ENCODE measurements at places on chromosomes 5 and 9. TPM values are rescaled to one million over a fixed set of nuclear protein-coding genes. Genes with fewer than 3 reads are reported as not detected.
A peak's percentile ranks its signal among the peaks of the same experiment; 100 is the strongest.

Gene ADAMTSL1
- total RNA-seq = 1.5 TPM

- no peaks in the 10 kb centered on the region for H3K4me1 ChIP-seq
- H3K27me3 ChIP-seq = no peaks in the 10 kb centered on the region
- no peak overlapping the region for H3K4me3 ChIP-seq
- H3K36me3 ChIP-seq = no peaks in the 10 kb centered on the region
- no peak for DNase-seq
Observed at GRCh38 chr9:71209890-71210289, 88.5 kb upstream of the TRPM3 start.

DNA sequence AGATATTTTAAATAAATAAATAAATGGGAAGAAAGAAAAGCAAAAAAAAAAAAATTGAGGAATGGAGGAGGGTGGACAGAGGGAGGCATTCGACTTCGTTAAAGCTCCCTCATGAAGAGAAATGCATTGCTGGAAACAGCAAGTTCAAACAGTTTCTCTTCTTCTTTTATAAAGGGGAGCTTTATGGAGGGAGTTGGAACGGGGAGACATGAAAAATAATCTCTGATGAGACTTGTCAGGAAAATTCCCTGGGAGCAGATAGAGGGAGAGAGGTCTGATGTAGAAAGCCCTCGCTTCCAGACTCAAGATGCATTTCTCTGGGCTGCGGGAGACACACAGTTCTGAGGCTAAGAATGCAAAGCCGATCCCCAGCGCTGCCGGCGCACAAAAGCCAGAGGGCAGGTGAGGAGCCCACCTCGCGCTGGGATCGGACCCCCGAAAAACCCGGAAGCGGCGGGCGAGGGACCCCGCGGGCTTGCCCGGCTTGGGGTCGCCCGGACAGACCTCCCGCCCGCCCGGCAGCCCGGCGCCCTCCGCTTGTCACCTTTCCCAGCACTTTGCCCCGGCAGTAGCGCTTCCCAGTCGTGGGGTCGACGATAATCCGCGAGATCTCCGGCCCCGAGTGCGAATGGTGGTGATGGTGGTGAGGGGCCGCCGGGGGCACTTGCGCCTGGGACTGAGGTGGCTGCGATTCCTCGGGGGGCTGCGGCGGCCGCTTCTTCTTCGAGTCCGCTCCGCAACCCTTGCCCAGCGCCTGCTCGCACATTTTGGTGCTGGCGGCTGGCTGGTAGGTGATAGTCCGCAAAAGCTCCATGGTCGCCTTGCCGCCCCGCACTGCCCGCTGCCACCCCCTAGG lies 512 bp downstream of the PLK2 start:
- H3K4me3 ChIP-seq = peak overlapping the region; percentile 88
- peaks cover 45% of the 10 kb centered on the region for H3K4me1 ChIP-seq
- H3K27me3 ChIP-seq = no peaks in the 10 kb centered on the region
- peak; percentile 86 for DNase-seq

Gene FBN2
- 1,312 TPM for total RNA-seq

GRCh38 chr5:75551471-75551870 lies 39.8 kb downstream of the POLK start:
- H3K27me3 ChIP-seq = no peaks in the 10 kb centered on the region
- peak overlapping the region; percentile 50 for H3K27ac ChIP-seq
- no peak overlapping the region for H3K4me3 ChIP-seq
- DNase-seq = no peak
- peaks cover 7% of the 10 kb centered on the region for H3K4me1 ChIP-seq

DNA sequence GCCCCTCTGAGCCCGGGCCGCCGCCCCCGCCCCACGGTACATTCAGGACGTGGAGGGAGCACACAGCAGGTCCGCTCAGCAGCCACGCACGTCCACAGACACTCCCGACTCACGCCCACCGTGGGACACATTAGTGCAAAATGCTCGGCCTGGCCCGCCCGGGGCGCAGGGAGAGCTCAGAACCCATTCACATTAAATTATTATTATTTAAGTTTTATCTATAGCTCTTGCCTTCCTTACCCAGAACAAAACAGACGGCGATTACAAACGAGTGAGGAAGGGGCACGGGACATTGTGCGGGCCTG lies 47.5 kb upstream of the UBAC1 start:
- H3K27ac ChIP-seq = no peak overlapping the region
- no peak for DNase-seq
- no peaks in the 10 kb centered on the region for H3K27me3 ChIP-seq
- peaks cover 5% of the 10 kb centered on the region for H3K36me3 ChIP-seq

DNA sequence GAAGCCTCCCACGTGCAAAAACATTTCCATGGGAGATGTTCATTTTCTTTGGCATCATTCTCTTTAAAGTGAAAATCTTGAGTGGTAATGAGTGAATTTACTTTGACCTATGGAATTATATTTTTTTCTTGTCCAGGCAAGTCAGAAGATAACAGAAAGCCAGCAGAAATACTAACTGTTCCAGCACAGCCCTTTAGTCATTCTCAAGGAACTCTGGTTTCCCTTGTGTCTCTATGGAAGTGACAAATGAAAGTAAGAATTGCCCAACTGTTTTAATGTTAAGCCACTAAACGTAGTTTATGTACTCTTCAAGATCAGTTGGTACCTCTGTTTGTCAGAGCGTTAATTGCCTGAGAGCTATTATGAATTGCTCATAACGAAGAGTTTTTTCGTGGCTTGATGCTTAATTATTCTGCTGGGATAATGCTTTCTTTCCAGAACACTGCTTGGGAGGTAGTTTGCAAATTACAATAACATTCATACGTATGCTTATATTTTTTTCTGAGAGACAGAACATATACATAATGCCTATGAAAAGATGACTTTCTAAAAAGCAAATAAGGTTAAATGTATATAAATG lies 84.5 kb upstream of the CER1 start:
- no peaks in the 10 kb centered on the region for H3K4me1 ChIP-seq
- DNase-seq = no peak

DNA sequence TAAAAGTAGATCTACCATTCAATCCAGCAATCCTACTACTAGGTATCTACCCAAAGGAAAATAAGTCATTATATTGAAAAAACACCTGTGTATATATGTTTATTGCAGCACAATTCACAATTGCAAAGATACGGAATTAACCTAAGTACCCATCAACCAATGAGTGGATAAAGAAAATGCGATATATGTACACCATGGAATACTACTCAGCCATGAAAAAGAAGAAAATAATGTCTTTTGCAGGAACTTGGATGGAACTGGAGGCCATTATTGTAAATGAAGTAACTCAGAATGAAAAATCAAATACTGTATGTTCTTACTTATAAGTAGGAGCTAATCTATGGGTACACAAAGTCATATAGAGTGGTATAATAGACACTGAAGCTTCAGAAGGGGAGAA lies 63.4 kb upstream of the PITX1 start:
- DNase-seq = no peak
- H3K27me3 ChIP-seq = peaks cover 44% of the 10 kb centered on the region
- no peak overlapping the region for H3K27ac ChIP-seq
- no peak overlapping the region for H3K4me3 ChIP-seq

Gene HTR1A
- total RNA-seq = not detected

GRCh38 chr5:79518718-79519117 lies 4.8 kb upstream of the HOMER1 start:
- H3K4me3 ChIP-seq = no peak overlapping the region
- no peaks in the 10 kb centered on the region for H3K36me3 ChIP-seq
- H3K27ac ChIP-seq = no peak overlapping the region
- peaks cover 3% of the 10 kb centered on the region for H3K27me3 ChIP-seq

DNA sequence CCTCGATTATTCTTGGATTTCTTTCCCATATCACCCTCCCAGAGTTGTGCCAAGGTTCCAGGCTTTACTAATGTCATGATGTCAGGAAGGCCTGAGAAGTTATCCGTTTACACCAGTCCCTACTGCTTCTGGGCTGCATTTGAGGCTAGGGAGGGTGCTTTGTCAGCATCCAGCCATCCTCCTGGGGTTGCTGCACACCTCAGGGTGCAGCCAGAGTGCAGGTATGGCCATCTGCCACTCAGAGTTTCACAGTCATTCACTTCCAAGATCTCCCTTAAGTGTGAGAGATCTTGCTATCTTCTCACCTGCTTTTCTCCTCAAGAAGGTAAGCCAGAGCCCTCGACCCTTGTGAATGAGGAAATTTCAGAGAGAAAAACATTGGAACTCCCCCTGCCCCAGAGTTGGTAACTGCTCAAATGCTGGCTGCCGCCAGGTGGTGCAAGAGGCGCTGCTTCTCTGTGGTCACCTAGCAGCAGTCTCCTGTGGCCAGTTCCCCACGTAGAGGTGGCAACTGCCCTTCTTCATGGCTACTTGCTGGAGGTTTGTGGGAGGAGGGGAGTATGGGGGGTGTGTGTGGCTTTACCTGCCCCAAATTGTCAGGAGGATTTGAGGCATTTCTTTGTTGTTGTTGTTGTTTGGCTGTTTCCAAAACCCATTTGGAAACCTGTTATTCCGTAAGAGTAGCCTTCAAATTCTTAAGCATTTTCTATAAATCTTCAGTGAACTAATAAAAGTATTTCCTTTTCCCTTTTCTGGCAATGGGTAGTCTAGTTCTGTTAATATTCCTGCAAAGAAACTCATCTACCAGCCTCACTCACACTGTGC lies 259.6 kb upstream of the DMRT1 start:
- no peaks in the 10 kb centered on the region for H3K4me1 ChIP-seq
- H3K27me3 ChIP-seq = no peaks in the 10 kb centered on the region
- no peak overlapping the region for H3K4me3 ChIP-seq

- H3K27ac ChIP-seq = peak overlapping the region; percentile 23
- peaks cover 20% of the 10 kb centered on the region for H3K4me1 ChIP-seq
- DNase-seq = no peak
Observed at GRCh38 chr5:34728236-34728635, 72.1 kb downstream of the RAI14 start.

DNA sequence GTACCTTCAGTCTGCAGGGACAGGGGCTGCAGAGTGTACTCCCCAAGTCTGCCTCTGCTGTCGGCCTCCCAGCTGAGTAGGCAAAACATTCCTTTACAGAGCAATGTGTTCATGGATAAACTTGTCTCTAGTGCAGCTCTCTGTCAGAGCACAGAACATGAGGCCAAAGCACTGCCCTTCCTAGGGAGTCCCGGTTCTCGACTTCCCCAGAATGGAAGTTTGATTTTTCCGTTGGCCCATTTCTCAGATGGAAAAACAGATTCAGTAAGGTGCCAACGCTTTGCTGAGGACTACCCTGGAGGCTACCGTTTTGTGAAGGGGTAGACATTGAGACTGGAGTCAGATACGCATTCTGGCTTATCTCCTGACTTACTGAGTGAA lies 422 bp upstream of the TRIM32 start:
- peaks cover 46% of the 10 kb centered on the region for H3K4me1 ChIP-seq
- no peak for DNase-seq
- no peaks in the 10 kb centered on the region for H3K27me3 ChIP-seq
- H3K4me3 ChIP-seq = peak overlapping the region; percentile 93
- peak overlapping the region; percentile 65 for H3K27ac ChIP-seq
- no peaks in the 10 kb centered on the region for H3K36me3 ChIP-seq

Gene SPINK4
- not detected for total RNA-seq

- peaks cover 55% of the 10 kb centered on the region for H3K27me3 ChIP-seq
- peaks cover 12% of the 10 kb centered on the region for H3K4me1 ChIP-seq
- H3K36me3 ChIP-seq = no peaks in the 10 kb centered on the region
- H3K4me3 ChIP-seq = no peak overlapping the region
- DNase-seq = no peak
- H3K27ac ChIP-seq = no peak overlapping the region
Observed at GRCh38 chr9:13443346-13444244, 164.1 kb upstream of the MPDZ start.

Gene VPS13A
- 31.0 TPM for total RNA-seq

- no peak for DNase-seq
- H3K27ac ChIP-seq = peak overlapping the region; percentile 46
- H3K4me1 ChIP-seq = peaks cover 43% of the 10 kb centered on the region
- H3K27me3 ChIP-seq = no peaks in the 10 kb centered on the region
- no peak overlapping the region for H3K4me3 ChIP-seq
- peaks cover 3% of the 10 kb centered on the region for H3K36me3 ChIP-seq
Observed at GRCh38 chr9:121721058-121721350, 69.6 kb downstream of the DAB2IP start.

- no peaks in the 10 kb centered on the region for H3K27me3 ChIP-seq
- no peak overlapping the region for H3K27ac ChIP-seq
- no peak for DNase-seq
- H3K36me3 ChIP-seq = peaks cover 3% of the 10 kb centered on the region
- H3K4me1 ChIP-seq = peaks cover 18% of the 10 kb centered on the region
- no peak overlapping the region for H3K4me3 ChIP-seq
Observed at GRCh38 chr5:111863801-111864200, 106.8 kb upstream of the NREP start.

DNA sequence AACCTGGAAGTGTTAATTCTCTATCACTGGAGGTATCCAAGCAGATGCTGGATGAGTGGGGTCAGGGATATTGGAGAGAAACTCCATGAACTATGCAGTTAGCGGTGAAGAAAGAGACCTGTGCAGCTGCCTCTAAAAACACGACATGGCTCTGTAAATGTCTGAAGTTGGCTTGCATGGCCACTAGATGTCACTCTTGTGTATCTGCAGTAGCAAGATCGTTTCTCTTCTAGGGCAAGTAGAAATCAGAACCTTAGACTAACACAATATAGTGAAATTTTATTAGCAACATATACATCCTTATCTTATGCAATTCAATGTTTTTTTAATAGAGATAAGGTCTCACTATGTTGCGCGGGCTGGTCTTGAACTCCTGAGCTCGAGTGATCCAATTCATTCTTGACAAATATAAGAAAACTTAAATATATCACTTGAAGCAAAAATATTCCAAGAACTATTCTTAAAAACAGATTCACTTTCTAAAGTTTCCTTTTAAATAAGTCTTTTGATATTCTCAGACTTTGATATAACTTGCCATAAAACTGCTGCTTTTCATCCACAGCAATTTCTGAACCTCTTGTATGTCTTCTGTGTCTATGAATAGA lies 2.9 kb downstream of the OR2S2 start:
- H3K4me1 ChIP-seq = peaks cover 5% of the 10 kb centered on the region
- no peak overlapping the region for H3K27ac ChIP-seq
- H3K36me3 ChIP-seq = no peaks in the 10 kb centered on the region
- H3K4me3 ChIP-seq = no peak overlapping the region

DNA sequence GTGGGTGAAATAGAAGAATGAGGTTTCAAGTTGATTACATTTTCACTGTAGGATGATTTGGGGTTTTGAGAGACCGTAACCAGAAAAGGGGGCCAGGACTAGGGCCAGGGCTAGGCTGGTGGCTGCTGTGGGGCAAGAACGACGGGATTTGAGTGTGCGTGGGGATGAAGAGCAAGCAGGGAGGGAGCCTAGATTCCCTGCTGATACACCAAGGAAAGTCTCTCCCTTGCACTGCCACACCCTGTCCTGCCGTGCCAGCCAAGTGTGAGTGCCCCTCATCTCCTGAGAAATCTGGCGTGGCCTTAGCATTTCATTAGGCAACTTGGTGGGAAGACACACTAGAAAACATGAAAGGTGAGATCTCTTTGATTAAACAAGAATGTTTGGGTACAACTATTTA lies 42.6 kb downstream of the RAI14 start:
- no peak for DNase-seq
- H3K4me1 ChIP-seq = peaks cover 35% of the 10 kb centered on the region
- H3K4me3 ChIP-seq = no peak overlapping the region
- H3K27ac ChIP-seq = no peak overlapping the region
- H3K27me3 ChIP-seq = no peaks in the 10 kb centered on the region

DNA sequence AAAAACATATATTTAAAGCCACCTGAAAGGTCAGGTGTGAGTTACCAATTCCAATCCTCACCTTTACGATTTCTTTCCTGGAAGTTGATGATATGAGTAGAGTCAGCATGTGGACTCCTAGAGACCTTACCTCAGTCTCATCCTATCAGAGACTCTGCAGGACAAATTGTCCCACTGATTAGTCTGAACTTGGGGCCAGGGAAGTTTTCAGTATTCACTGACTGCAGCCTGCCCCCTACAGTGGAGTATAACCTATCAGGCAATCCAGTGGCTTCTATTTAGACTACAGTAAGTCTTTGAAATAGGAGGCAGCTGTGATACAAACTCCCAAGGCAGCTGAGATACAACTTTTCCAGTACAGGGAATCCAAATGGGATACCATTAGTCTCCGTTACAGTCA lies 449.4 kb upstream of the CDH10 start:
- H3K4me1 ChIP-seq = peaks cover 4% of the 10 kb centered on the region
- no peaks in the 10 kb centered on the region for H3K36me3 ChIP-seq
- no peak overlapping the region for H3K4me3 ChIP-seq
- no peaks in the 10 kb centered on the region for H3K27me3 ChIP-seq

Measured in osteocyte (in vitro differentiated cells).